SIG-M5 (cell line): ENCODE measurements at places on chromosomes 3 and 15.

GRCh38 chr3:133747907-133748639 lies 1.9 kb downstream of the TF start:
- no peak for DNase-seq

GRCh38 chr3:32340039-32340438 lies 51.6 kb upstream of the CMTM7 start:
- DNase-seq, result no peak

GRCh38 chr15:61205346-61205921 lies 23.7 kb downstream of the RORA start:
- no peak for DNase-seq

DNA sequence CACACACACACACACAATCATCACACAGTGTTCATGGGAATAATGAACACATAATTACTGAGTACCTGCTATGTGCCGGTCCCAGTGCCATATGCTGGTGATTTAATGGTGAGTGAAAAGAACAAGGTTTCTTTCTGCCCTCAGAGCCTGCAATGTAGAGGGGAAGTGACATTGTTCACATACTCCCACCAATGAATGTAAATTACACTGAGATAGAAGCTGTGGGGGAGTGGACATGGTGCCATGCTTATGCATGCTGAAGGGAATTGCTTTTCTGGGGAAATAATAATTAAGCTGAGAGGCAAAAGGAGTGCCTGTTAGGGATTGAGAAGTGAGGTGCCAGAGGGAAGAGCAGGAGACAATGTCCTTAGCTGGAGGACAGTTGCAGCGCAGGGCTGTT lies 175.1 kb downstream of the MFSD1 start:
- DNase-seq, result no peak

DNA sequence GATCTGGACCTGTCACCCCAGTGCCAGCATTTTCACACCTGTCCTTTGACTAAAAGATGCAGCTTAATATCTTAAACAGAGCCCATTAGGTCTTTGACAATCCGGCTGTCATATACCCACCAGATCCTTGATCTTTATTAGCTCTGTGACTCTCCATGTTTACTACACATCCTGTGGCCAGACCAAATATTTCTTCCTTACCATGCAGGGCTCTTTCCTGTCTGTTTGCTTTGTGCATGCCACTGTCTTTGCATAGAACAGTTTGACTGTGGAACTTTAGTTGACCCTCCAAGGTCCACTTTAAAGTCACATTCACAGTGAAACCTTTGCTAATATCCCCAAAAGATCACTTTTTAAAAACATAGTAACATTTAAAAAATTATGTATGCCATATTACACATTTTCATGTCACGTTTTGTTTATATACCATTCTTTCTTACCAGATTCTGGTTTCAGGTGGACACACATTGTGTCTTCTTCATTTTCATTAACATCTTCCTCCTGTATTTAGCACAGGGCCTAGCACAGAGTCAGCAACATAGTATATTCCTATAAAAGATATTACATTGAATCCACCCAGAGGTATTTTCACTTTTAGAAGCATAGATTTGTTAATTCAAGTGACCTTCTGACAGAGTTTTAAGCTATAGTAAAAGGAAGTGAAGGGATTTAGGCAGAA lies 95.8 kb downstream of the RAP2B start:
- no peak for DNase-seq

DNA sequence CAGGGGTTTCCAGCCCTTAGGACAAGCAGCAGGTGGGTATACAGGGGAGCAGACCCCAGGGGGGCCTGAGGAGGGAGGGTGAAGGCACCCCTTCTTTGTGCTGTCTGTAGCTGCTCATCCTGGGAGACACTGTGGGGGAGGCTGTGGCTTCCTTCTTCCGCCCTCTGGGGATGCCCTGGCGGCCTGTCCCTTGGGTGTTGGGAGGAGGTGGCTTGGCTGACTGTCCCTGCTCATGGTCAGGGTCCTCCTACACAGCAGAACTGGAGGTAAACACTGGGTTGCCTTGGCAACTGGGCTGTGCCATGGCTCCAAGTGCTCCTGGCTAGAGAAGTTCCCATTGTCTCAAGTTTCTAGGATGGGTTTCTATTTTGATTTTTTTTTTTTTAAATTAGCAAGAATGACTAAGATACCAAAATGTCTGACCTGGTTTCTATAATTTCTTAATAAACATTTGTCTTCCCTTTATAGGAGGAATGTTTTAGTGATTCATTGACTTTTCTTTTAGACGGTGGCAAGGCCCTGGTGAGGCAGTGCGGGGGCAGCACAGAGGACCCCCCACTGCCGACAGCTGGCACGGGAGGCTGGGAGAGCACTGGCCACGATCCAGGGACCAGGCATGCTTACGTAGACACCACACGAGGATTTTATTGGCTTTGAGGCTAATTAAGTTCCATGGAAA lies 12.4 kb downstream of the KLF13 start:
- no peak for DNase-seq

DNA sequence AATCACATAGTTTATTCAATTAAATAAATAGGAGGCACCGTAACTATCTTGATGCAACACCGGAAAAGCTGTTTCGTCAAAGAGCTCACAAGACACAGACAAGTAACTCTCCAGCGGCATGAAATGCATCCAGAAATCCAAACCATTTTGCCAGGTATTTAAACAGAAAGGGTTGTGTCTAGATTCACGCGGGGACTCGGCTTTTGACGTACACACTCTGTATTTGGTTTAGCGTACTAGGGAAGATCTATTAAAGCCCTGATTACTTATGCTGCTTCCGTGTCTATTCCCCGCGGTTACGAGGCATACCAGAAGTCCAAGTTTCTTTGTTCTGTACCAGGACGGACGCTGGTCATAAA lies 718 bp downstream of the BNIP2 start:
- no peak for DNase-seq

DNA sequence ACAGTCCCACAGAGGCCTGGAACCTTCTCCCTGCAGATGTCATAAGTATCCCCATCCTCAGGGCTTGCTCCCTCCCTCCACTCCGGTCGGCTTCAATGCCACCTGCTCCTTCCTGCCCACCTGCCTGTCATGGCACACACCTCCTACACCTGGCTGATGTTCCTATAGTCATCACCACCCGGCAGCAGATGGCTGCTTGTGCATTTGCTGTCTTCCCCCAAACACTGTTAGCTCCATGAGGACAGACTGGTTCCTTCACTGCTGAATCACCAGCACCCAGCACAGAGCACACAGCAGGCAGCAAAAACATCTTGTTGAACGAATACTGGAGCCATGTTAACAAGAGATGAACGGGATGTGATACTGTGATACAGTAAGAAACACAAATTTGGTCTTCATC lies 14.8 kb downstream of the TARS3 start:
- no peak for DNase-seq

GRCh38 chr3:185746470-185746869 lies 78.4 kb downstream of the IGF2BP2 start:
- no peak for DNase-seq

DNA sequence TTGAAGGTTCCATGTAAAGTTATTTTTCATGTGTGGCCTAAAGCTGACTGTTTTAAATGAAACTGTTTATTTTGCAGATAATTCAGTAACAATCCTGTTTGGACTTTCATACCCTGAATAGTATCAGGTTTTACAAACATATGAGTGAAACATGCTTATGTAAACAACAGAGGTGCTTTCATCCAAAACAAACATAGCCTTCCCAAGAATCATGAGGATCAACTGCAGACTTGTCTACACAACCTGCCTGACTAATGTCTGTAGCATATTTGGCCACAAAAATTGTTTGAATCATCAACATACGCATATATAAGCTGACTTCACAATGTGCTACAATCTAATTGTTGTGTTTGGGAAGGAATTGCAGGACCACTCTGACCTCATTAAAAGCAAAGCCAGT lies 190.4 kb downstream of the DIPK2A start:
- DNase-seq, result no peak

- no peak for DNase-seq
These were observed 22.4 kb downstream of the LRRK1 start for GRCh38 chr15:100941536-100941935.

GRCh38 chr3:147391781-147392624 lies 14.3 kb downstream of the ZIC4 start:
- no peak for DNase-seq
